Liver (tissue), 10 donors: ENCODE measurements at places on chromosomes 11 and 22. TPM values are rescaled to one million over a fixed set of nuclear protein-coding genes. Genes with fewer than 3 reads are reported as not detected.

GRCh38 chr11:125132596-125132995 is 21.2 kb upstream of the TMEM218 start:
- no peak for DNase-seq

SLC36A4 gene
- polyA plus RNA-seq: 6.5 TPM

DNA sequence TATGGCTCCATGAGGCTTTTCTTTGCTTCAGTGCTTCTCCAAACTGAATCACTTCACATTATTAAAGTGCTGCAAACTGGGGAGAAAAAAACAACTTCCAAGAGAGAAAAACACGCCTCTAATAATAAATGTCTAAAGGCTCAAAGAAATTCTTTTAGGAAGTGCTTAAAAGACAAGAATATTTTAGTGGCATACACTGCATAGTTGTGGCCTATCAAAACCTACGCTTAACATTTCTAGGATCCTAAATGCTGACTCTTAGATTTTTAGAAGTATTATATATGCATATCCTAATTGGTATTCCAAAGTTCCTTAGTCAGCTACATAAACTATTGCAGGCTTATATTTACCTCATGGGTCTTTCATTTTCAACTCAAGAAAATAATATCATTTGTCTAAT is 879.0 kb upstream of the CCDC90B start:
- no peak for DNase-seq

GRCh38 chr22:21797444-21798221 is 62.0 kb upstream of the YPEL1 start:
- no peak for DNase-seq

- no peak for DNase-seq
These were observed at the start of gene HEPACAM for GRCh38 chr11:124935548-124936514. HEPACAM (minus strand) TSS chr11:124936047; CDS start chr11:124936006, 41 bp downstream.

DNA sequence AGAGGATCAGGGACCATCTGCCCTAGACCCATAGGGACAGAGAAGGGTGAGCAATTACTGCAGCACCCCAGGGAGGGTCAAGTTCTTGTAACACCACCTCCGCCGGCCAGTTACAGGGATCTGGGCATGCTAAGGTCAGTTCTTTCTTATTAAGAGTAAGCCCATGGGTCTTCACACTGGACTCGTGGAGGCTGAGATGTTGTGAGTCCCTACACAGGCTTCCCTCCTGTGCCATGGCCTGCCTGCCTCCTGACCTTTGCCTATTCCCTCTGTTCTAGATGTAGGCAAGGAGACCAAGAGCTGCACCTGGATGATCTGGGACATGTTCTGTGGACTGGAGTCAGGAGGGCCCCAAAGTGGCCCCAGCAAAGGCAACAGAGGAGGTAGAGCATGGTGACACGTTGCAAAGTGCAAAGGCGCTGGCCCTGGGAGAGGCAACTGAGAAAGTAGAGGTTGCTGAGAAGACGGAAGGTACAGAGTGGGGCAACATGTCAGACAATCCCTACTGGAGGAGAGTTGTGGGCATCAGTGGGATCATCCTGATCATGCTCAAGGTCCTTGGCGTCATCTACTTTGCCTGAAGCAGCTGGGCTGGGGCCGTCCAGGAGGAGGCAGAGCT is 16.3 kb upstream of the GNAZ start:
- no peak for DNase-seq

DNA sequence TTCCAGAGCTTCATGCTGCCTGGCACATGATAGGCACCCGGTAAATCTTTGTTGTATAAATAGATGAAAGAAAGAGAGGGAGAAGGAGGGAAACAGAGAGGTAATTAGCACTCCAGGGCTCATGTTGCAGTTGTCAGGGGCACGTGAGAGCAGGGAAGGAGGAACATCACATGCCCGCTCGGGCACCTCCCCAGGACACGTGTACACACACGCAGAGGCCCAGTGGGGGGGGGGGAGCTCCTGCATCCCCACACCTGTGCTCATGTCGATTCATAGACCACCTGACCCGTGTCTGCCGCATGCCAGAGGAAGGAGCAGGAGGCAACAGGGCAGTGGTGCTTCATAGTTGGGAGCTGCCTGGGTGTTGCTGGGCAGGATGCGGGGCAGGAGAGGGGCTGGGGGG is 37.1 kb upstream of the NNMT start:
- DNase-seq: no peak

- DNase-seq: no peak
These were observed 8.5 kb upstream of the NAALADL1 start for GRCh38 chr11:65066805-65067291.

DNA sequence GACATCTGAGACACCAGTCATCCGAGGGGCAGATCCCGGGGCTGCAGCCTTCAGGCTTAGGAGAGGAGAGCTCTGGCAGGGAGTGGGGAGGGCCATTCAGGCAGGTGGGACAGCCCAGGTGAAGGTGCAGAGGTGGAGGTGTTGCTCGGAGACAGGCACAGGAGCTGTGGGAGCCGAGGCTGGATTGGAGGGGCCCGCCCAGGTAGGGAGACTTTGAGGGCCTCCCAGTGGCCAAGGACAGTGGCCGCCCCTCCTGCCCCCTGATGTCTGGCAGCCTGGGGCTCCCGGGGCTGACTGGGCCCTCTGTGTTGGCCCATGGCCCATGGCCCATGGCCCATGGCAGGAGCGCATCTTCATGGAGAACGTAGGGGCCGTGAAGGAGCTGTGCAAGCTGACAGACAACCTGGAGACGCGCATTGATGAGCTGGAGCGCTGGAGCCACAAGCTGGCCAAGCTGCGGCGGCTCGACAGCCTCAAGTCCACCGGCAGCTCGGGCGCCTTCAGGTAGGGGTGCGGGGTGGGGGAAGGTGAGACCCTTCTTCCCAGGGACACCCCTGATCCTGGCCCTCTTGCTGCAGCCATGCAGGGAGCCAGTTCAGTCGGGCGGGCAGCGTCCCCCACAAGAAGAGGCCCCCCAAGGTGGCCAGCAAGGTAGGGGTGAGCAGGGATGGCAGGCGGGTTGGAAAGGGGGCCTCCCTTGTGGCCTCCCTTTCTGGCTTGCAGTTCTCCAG is 13.3 kb downstream of the TMEM258 start:
- DNase-seq: no peak

DNA sequence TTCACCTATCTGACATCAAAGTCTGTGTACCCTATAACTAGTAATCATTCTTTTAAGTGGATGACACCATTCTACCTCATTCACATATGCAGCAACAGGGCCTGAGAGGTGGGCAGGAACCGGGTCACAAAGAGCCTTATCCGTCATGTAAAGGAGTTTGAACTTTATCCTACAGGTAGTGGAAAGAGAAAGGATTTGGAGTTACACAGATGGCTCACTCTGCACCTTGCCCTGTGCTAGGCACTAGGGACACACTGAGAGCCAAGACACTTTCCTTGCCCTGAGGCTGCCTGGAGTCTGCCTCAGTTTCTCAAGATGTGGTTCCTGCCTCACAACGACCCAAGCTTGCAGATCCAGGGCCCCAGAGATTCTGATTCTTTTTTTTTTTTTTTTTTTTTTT is 14.3 kb upstream of the ACER3 start:
- no peak for DNase-seq

ADSL gene
- polyA plus RNA-seq: 19.4 TPM

TTC36 gene
- polyA plus RNA-seq: 66.1 TPM

DNA sequence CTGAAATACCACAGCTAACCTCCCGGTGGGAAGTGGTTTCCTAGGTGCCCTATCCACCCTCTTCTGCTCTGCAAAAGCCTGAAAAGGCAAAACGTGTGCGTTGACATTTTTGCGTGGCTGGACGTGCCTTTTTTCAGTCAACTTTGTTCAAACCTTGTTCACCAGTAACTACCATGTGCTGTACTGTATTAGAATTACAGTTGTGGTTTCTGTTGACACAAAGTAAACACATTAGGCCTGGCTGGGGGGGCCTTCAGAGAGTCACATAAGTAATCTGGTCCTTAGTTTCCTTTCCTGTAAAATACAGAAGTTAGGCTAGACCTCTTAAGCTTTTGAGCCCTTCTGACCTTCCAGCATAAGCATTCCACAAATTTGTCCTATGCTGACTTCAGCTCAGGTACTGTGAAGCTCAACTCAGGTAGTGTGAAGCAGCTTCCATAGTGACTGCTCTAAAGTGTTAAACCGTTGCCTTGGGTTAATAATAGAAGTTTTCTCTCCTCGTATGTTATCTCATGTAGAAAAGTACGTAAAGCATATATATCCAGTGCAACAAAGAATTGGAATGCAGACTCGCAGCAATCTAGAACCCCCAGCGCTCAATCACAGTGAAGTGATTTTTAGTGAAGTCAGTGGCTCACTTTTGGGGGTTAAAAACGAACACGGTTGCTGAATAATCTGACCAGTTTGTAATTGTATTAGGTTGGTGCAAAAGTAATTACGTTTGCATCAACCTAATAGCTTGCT is 1.8 kb downstream of the EWSR1 start:
- no peak for DNase-seq

GRCh38 chr22:30824096-30824495 is 129.4 kb downstream of the OSBP2 start:
- DNase-seq: no peak

PSMC3 gene
- 110 TPM for polyA plus RNA-seq

- DNase-seq: no peak
These were observed 369.4 kb downstream of the DDX10 start for GRCh38 chr11:109034339-109034696.

- no peak for DNase-seq
These were observed 15.9 kb downstream of the MED15 start for GRCh38 chr22:20523086-20523983.

SYT12 gene
- polyA plus RNA-seq: 12.1 TPM

- DNase-seq: peak; percentile 99
These were observed at the start of gene MRTFA for GRCh38 chr22:40636380-40637182. MRTFA (minus strand) TSS chr22:40636719.

DNA sequence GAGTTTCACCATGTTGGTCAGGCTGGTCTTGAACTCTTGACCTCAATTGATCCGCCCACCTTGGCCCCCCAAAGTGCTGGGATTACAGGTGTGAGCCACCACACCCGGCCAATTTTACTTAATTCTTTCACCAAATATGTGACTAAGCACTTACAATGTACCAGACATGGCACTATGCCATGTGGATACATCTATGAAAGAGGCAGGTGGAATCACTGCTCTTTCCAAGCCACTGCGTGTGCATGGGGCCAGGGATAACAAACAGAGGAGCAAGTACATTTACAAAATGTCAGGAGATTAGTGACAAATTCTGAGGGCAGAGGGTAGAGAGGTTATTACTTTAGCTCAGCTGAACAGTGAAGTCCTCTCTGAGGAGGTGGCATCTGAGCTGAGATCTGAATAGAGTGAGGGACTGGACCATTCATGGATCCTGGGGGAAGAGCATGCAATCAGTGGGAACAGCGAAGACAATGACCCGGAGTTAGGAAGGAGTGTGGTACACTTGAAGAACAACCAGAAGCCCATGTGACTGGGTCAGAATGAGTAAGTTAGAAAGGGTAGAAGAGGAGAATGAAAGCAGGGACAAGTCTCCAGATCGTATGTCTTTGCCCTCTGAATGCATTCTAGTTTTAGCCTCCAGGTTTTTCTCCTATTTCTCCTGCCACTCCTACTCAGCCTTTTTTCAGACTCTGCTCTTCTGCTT is 38.3 kb upstream of the GRAMD1B start:
- DNase-seq: no peak

DNA sequence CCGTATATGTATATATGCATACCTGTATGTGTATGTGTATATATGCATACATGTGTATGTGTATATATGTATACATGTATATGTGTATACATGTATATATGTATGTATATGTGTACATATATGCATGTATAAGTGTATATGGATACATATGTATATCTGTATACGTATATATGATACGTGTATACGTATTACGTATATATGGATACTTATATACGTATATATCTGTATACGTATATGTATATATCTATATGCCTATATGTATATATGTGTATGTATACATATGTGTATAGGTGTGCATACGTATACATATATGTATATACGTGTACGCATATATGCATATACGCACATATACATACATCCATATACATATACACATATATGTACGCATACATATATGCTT is 681.6 kb upstream of the ANO3 start:
- no peak for DNase-seq

DNA sequence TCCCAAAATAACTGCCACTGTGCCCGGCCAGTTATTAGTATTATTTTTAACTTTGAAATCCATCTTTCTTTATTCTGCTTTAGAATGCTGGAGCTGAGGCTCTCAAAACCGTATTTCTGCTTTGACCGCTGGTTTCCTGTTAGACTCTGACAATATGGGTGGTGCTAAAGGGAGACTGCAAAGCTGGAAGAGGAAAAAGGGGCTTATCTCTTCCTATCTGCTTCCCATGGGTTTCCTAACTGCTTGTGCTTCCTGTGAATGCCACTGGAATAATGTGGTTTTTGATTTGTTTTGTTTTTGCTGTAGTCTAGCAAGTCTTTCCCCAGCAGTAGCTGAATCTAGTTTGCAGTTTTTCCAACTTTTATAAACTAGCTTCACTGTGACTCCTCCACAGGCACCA is 43.6 kb downstream of the XRRA1 start:
- DNase-seq: no peak

ART1 gene
- polyA plus RNA-seq: not detected

GGTLC2 gene
- not detected for polyA plus RNA-seq

- DNase-seq: no peak
These were observed 320.5 kb upstream of the ANO3 start for GRCh38 chr11:26011474-26011873.

GRCh38 chr11:128765571-128766549 is 72.0 kb downstream of the FLI1 start:
- no peak for DNase-seq

GRCh38 chr22:22752556-22753477 is 108.4 kb downstream of the GGTLC2 start:
- DNase-seq: no peak

ADM2 gene
- 0.89 TPM for polyA plus RNA-seq

GRCh38 chr11:66126064-66126463 is 56.0 kb downstream of the PACS1 start:
- DNase-seq: no peak

GRCh38 chr11:19228968-19229367 is 11.8 kb downstream of the E2F8 start:
- no peak for DNase-seq

- no peak for DNase-seq
These were observed 76.0 kb downstream of the RBFOX2 start for GRCh38 chr22:35952576-35952975.

DNA sequence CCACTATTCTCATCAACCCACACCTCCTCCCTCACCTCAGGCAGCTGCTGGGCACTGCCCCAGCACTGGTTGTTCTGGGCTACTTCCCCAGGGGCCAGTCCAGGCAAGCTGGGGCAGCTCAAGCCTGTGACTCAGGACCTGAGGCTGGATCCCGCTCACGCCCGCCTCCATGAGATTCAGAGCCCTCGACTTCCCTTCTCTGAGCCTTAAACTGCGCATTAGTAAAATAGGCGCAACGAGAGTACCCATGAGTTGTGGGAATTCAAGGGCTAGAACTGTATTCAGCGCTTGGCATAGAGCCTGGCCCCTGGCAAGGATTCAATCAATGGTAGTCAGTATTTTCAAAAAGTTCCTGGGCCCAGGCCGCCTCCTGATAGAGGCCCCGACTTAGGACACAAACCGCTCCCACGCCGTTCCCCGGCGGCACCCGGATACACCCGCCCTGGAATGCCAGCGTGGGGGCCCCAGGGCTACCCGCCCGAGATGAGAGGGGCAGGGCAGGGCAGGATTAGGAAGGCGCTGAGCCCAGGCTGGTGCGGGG is 723 bp upstream of the CD82 start:
- no peak for DNase-seq
